ENCODE measurements at places on chromosomes 2 and 18. TPM values are rescaled to one million over a fixed set of nuclear protein-coding genes. Genes with fewer than 3 reads are reported as not detected.

Gene ADRA2B
- total RNA-seq: 0.53 TPM

Gene BCL11A
- total RNA-seq: 109 TPM

Gene MC5R
- not detected for total RNA-seq

Gene TUBB8B
- total RNA-seq: 1.0 TPM

Measured in dorsolateral prefrontal cortex (tissue), 122 donors.